ENCODE measurements at places on chromosomes 2 and 18.

DNA sequence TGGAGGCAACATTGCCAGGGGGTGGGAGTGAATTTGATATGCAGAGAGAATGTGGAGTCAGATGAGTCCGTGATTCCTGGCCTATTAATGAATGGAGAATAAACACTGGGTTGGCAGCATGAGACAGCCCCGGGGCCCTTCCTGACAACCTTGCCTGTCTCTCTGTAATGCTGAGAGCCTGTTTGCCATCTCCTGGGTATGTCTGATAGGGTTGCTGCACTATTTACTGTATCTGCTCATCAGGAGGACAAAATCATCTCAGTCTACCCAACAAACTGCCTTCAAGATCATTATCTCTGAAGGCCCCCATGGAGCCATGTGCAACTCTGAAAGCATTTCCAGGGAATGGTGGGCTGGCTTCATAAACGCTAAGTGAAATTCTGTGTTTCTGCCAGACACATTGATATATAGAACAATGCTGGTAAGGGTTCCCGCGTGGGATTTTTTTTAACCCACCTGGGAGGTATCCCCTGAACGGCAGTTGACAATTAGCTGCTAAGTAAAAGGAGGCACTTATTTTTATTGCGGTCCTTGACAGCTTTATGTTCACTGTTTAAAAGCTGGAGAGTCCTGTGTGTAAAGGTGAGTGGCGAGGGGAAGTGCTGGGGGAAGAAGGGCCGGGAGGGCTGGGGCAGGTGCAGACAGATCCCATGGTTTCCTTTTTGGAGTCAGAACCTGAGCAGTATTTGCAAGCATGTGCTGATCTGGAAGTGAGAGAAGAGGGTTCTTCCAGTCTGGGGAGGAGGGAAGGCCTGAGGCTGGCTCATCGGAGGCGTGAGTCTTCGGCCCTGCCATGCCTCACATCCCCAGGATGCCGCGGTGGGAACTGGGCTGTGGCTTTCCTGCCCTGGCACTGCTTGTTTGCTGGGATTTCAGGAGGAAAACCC, 64.8 kb downstream of the ARHGAP25 start:
- no peak for DNase-seq

DNA sequence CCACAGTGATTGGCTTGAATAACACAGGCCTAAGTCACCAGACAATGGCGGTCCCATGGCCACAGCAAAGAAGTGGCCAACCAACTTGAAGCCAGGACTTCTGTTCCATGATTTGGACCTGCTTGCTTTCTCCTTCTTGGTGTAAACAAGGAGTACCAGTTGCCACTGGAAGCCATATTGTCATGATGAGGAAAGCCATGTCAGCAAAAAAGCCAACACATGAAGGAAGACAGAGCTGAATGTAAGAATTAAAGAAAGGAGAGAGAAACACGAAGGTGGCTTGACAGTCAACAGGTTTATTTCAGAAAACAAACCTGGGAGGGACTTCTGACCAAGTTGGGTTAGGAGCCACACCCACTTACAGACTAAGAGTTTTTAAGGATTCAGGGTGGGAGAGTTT, 32.3 kb upstream of the REV1 start:
- DNase-seq = no peak

- peak; percentile 97 for DNase-seq
These were observed 28.0 kb downstream of the ACKR3 start for GRCh38 chr2:236597629-236598028.

- no peak for DNase-seq
These were observed 10.1 kb downstream of the TANK start for GRCh38 chr2:161170377-161170776.

- no peak for DNase-seq
These were observed 159.5 kb downstream of the PTGR3 start for GRCh38 chr18:75049455-75049789.

- no peak for DNase-seq
These were observed 265.2 kb upstream of the SPHKAP start for GRCh38 chr2:228446734-228447133.

GRCh38 chr18:76952747-76953146, 130.4 kb downstream of the ZNF236 start:
- DNase-seq = no peak

DNA sequence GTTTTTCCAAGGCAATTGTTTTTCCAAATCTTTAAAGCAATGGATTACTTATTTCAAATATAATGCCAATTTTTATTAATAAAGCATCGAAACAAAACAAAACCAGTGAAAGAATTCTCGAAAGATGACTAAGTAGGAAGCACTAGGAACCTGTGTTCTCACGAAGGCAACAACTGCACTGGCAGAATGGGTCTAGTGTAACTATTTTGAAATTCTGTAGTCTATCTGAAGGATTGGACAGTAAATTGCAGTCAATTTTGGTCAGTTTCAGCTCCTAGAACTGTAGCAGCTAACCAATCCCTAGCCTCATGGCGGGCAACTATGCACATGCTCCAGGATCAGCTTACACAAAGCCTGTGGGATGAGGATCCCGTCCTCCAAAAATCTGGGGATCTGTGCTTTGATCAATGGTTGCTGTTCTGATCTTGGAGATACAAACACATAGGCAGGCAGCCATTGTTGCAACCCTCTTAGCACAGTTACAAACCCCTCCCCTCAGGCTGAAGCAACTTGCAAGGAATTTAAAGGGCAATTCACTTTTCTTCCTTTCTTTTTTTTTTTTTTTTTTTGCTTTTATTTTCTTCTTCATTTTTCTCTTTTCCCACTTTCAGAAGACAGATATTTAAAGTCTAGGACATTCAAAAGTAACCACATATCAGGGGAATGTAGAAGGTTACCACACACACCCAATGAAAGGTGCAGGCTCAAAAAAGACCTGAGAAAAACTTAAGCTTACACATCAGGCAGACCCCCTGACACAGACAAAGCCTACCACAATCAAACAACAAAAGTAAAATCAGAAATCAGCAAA, 147.6 kb downstream of the THADA start:
- DNase-seq = no peak

DNA sequence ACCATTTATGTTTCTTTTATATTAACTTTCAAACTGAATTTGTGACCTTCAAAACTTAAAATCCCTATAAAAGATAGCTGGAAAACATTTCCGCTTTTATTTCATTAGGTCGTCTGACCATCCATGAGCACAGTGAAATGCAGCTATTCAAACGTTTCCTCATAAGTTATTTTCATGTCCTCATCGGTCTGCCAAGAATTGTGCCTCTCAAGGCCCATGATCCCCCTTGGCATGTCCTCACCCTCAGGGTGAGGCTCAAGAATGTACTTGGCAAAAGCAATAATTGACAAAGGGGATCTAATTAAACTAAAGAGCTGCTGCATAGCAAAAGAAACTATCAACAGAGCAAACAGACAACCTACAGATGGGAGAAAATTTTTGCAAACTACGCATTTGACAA, 12.4 kb downstream of the SLC66A2 start:
- no peak for DNase-seq

DNA sequence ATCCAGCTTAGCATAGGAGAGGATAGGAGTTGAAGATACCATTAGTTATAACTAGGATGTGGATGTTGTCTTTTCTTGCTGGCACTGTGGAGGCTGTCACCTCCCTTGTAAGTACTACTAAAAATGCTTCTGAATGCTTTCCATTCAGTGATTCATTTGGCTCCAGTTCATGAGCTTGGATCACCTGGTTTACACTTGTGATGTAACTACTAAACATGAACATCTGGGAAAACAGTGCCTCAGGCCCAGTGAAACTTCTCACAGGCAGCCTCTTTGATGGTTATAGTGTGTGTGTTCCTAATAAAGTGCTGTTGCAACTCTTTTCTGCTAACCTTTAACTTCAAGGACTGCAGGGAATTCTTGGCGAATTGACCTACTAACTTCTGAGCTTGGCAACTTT, 13.0 kb upstream of the SLC9A2 start:
- peak; percentile 82 for DNase-seq

DNA sequence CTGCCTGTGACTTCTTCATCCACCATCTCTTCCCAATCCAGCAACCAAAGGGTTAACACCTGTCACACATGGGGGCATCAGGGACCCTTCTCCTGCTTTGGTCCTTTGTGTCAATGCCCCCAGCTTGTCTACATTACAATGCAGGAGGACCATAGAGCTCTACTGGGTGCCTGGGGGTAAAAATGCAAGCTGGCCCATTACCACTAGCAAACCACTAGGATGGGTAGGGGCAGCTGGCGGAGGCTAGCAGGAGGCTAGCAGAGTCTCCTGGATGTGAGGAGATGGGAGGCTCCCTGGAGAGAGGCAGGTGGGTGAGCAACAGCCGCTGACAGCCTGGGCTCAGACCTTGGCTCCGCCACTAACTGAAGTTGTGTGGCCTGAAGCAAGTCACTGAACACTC, 153.4 kb upstream of the SKOR2 start:
- no peak for DNase-seq

DNA sequence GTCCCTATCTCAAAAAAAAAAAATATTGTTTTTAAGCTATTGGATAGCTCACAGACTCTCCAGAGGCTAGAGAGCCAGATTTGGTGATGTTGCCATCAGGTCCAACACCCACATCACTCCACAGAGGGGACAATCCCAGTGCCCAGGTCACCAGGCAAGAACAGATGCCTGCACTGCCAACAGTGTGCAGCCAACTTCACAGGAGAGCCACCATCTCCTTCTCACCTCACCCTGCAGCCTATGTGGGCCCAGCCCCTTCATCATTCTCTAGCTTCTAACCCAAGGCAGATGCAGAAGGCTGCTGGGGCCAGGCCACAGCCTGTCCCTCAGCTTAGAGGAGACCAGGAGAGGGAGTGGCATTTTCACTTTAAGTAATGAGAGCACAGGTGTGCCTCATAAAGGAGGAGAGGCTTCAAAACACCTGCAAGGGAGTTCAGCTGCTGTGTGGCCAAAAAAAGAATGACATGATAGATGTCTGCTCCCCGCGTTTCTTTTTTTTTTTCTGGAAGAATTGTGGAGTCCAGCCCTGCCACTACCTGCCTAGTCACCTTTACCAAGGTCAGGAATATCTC, 98.0 kb upstream of the ZSWIM2 start:
- no peak for DNase-seq

- no peak for DNase-seq
These were observed 91.5 kb upstream of the BCL11A start for GRCh38 chr2:60644951-60645350.

DNA sequence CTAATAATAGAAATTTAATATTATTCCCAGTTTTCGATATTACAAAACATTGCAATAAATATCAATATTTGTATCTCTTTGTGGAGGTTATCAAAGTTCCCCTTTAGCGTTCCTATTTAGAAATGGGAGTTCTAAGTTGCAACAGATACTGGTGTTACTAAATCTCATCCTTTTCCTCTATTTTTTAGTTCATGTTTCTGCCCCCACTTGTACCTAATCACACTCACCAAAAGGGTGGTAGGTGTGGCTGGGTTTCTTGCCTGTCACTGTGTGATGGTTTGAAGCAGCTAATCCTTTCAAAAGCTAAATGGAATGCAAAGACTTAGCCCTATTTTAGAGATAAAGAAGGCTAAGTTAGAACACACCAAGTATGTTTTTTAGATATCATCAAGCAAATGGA, 997.9 kb downstream of the TSN start:
- DNase-seq = no peak

DNA sequence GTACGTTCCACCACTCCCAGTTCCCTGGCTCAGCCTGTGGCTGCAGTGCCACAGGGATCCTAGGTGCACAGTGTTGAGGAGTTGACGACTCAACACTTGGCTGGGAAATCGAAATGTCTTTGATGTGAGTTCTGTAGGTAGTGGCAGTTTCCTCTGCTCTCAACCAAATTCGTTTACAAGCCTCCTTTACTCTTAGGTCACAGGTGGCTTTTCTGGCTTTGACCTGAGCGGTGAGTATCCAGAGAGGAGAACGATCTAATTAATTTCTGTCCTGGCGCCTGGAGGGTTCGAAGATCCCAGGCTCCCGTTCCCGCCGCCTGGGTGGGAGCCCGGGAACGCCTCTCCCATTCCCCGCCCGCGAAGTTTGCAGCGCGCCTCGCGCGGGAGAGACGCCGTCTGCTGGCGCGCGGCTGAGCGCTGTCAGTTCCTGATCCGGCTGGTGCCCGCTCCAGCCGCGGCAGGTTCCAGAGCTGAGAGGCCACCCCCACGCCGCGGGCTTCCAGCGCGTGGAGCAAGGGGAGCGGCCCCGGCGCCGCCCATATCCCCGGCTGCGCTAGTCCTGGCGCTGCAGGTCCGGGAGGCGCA, at the start of gene LAMA3:
TSS of gene LAMA3 (plus strand) at position 423 of the 585 bp plus-strand sequence. CDS start 231 bp downstream, outside the sequence.
- peak; percentile 47 for DNase-seq

GRCh38 chr2:159106109-159106508, 137.7 kb downstream of the TANC1 start:
- DNase-seq = no peak

- no peak for DNase-seq
These were observed 65.2 kb upstream of the SLC35G4 start for GRCh38 chr18:11544060-11544633.

DNA sequence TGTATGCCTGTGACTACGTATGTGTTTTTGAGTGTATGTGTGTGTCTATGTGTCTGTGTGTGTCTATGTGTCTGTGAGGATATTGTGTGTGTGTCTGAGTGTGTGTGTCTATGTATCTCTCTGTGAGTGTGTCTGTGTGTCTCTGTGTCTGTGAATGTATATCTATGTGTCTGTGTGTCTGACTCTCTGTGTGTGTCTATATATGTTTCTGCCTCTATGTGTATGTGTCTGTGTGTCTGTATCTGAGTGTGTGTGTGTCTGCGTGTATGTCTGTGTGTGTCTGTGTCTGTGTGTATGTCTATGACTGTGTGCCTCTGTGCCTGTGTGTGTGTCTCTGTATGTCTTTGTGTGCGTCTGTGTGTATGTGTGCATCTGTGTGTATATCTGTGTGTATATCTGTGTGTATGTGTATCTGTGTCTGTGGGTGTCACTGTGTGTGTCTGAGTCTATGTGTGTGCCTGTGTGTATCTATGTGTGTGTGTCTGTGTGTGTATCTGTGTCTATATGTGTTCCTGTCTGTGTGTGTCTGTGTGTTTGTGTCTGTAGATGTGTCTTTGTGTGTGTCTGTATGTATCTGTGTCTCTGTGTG, 172.7 kb downstream of the MYCN start:
- DNase-seq = no peak

DNA sequence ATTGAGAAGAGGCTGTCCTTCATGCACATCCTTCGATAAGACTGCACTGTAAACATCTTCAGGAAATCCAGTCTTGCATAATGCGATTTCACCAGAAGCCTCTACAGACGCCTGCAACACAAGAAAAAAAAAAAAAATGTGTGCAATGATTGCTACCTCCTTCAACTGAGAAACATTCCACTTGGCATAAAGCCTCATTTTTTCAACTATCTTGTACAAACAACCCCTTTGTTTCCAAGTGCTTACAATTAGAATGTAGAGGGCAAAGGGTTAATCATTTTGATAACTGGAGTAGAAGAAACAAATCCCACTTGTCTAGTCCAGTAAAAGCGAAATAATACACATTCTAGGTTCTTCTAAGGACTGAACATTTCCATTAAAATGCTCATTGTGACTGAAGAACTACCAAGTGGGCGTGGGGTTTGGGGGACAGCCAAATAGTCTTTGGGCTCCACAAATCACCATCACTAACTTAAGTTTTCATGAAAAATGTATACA, 29.2 kb downstream of the CDH2 start:
- no peak for DNase-seq

GRCh38 chr2:140737006-140737405, 1393.8 kb downstream of the LRP1B start:
- no peak for DNase-seq

- DNase-seq = no peak
These were observed 244.7 kb downstream of the HNMT start for GRCh38 chr2:138209009-138209408.

Measured in trophoblast cell (in vitro differentiated cells and primary cell).